Uterine smooth muscle cell (primary cell): ENCODE measurements at places on chromosomes 7 and 10. TPM values are rescaled to one million over a fixed set of nuclear protein-coding genes. Genes with fewer than 3 reads are reported as not detected.

GIMAP6 gene
- 0.11 and 0.25 TPM in 2 replicates for total RNA-seq

AMPH gene
- 1.5 and 2.0 TPM in 2 replicates for total RNA-seq

DPP6 gene
- total RNA-seq = 0.11 and 0.50 TPM in 2 replicates

OR2A7 gene
- 0.12 TPM in 1 of 2 replicates, not detected in the other for total RNA-seq

PALD1 gene
- under 0.01 and 0.11 TPM in 2 replicates for total RNA-seq

EPO gene
- not detected in 2 replicates for total RNA-seq

NOBOX gene
- not detected in 2 replicates for total RNA-seq

NAT16 gene
- under 0.01 and 0.33 TPM in 2 replicates for total RNA-seq
